Fibroblast of skin of right quadriceps (primary cell): ENCODE measurements at places on chromosomes 7 and 10.

DNA sequence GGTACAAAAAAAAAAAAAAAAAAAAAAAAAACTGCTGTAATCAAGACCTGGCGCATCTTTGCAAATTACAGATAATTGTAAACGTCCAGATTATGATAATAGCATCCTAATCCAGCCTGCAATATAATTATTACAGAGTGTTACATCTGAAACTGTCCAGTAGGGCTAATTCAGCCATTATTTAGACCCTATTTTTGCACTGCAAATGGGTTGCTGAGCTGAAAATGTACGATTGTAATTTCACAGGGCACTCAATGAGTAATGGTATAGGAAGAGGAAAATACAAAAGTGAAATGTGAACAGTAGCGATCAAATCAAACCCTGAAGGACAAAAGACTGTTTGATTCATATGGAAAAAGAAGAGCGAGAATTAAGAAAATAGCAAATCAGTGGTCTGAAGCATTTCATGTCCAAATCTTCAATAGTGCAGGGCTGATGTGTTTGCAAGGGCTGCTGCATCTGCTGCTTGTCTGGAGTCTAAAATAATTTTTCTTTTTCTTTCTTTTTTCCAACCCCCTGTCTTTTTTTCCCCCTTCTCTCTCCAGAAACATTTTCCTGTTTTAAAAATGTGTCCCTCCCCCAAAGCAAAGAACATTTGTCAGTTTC is 8.9 kb downstream of the DLX6 start:
- DNase-seq = no peak

- no peak for DNase-seq
These were observed 77.4 kb downstream of the RNLS start for GRCh38 chr10:88505680-88506215.

- DNase-seq = no peak
These were observed 51.7 kb upstream of the IFRD1 start for GRCh38 chr7:112398534-112398933.

- no peak for DNase-seq
These were observed 221.5 kb upstream of the FOXK1 start for GRCh38 chr7:4460597-4460996.

- no peak for DNase-seq
These were observed 66.5 kb downstream of the AFAP1L2 start for GRCh38 chr10:114337510-114338462.

- DNase-seq = no peak
These were observed 38.5 kb upstream of the ITPRID1 start for GRCh38 chr7:31475368-31475767.

DNA sequence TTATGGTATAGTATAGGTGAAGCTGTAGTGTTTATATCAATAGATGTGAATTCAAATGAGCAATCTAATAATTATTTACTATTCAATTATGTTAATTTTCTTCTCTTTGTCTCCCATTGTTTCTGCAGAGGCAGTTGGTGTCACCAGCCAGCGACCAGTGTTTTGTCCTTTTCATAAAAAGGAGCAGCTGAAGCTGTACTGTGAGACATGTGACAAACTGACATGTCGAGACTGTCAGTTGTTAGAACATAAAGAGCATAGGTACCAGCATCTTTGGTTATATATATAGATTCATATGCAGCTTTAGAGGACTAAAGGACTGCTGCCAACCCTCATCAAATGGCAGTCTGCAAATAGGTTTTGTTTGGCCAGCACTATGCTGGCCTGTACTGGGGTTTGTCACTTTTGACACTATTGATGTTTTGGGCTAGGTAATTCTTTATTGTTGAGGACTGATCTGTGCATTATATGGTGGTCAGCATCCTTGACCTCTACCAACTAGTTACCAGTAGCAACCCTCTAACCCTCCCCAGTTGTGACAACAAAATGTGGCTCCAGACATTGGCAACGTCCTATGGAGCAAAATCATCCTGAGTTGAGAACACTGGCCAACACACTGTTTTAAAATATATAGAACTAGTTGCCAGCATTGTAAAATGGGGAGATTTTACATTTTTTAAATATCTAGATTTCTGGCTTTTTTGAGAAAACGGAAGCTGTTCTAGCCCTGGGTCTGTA is 59.2 kb downstream of the TRIM24 start:
- no peak for DNase-seq

DNA sequence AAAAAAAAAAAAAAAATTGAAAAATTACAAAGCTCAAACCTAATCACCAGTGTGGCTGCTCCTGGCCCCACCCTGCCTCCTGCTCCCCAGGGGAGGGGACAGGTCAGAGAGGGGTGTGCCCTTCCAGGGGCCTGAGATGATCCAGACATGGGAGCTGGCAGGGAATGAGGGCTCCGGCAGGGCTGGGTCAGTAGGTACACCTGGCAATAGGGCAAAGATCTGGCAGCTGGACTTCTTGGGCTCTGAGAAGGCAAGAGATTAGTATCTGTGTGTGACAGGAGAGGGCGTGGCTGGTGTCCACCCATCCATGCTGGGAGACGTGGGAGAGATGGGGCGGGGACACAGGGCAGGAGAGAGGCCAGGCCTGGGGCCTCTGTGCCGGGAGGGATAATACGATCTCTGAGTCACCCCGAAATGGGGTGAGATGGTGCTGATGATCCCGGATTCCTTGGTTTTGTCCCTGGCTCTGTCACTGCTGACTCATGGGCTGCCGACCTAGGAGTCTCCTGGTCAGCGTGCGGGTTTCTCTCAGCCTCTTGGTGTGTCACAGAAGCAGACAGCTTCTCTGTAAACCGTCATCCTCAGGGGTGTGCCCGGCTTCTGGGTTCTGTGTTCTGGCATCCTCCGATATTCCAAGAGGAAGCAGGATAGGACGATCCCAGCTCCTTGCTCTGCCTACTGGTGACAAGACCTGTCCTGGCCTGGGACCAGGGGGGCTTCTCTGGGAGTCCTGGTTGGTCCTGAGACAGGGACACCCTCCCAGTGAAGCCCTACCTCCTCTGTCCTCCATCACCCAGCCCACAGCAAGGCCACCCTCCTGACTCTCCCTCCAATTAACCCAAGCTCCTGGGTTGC is 8.2 kb upstream of the CLDN4 start:
- peak; percentile 92 for DNase-seq

DNA sequence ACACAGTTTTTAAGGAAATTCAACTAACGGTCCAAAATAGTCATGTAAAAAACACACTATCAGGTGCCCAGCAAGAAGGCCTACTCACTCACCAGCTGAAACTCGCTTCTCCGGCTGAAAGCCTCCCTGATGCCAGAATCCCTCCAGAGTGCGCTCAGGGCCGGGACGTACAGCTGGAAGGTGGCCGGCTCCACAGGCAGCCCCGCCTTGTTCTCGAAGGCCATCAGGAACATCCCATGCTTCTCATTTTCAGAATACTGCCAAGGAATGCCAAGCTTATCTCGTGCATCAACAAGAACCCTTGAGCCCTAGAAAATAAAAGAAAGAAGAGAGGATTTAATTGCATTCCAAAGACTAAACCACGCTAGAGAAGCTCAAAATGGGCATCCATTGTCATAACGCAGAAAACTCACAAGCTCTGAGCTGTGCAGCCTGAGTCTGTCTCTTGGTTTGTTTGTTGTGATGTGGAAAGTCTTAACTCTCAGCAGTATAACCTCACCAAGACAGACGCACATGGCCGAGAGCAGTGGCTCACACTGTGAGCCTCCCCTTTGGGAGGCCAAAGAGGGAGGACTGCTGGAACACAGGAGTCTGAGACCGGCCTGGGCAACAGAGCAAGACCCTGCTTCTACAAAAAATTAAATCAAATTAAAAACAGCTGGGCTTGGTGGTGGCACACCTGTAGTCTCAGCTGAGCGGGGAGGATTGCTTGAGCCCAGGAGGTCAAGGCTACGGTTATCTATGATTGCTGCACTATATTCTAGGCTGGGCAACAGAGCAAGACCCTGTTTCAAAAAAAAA is 49.1 kb downstream of the GNA12 start:
- no peak for DNase-seq

- DNase-seq = peak; percentile 7
These were observed 47.2 kb downstream of the KIF11 start for GRCh38 chr10:92640107-92640506.

DNA sequence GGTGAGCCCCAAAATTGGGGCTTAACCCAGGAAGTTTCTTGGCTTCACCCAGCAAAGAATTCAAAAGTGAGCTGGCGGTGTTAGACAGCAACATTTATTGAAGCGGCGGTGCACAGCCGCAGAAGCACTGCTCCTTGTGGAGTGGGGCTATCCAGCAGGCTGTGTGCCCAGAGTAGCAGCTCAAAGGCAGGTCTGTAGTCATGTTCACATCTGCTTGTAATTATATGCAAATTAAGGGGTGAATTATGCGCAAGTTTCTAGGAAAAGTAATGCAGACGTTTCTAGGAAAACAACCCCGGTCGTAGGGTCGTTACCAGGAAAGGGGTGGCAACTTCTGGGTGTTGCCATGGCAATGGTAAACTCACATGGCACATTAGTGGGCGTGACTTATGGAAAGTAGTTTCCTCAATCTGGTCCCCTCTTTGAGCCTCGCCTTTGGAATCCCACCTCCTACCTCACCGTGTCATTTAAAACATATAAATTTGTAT is 13.7 kb upstream of the KBTBD2 start:
- peak; percentile 96 for DNase-seq

GRCh38 chr7:109246330-109247077 is 676.8 kb downstream of the DNAJB9 start:
- DNase-seq = peak; percentile 49

- peak; percentile 83 for DNase-seq
These were observed 81.7 kb downstream of the DLG5 start for GRCh38 chr10:77844713-77845445.

- peak; percentile 91 for DNase-seq
These were observed 75.1 kb downstream of the DGKI start for GRCh38 chr7:137771679-137772078.

DNA sequence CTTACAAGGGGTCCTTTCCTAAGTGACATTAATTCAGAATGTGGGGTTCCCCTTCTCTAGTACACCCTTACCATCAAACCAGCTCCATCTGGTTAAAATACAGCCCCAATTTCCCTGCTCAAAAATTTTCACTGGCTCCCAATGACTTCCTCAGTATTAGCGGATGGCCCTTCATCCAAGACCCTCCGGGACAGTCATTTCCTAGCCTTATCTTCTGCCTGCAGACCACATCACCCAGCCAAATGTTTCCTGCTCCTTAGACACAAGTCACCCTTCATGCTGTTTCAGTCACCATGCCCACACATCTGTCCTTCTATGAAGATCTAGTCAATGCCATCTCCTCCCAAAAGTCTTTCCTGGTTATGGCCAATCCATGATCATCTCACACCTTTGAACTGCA is 45.2 kb downstream of the PARD3 start:
- no peak for DNase-seq

- no peak for DNase-seq
These were observed 1.4 kb downstream of the CHAT start for GRCh38 chr10:49615213-49615612.

DNA sequence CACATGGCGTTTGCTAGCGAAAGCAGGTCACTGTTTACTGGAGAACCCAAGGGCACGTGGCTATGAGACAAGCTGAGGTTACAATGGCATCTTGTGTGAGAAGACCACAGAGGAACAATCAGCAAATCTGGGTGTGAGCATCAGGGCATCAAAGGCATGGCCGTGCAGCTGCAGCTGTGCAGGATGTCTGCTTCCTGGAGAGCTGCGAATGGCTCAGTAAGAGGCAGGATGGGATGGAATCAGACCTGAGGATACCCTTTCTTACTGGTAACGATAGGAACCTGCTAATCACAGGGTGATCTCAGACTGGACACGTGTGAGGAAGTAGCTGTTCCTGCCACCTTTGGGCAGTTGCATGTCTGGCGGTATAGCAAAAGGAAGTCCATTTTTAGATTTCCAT is 119.5 kb downstream of the RNF216 start:
- no peak for DNase-seq

DNA sequence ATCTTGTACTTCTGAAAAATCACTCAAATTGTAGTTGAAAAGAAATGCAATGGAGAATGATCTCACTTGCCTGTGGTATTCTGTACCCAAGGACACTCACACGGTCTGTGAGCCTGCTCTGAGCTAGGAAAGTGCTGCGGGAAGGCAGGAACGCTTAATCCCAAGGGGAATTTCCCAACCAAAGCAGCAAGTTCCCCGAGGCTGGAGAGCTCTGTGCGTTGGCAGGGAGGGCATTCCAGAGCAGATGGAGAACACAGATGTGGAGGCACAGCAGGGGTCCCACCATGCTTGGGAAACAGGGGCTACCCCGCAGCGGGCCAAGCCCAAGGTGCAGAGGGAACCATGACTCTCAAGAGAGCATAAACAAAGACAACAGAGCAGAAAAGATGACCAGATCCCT is 13.6 kb downstream of the SVIL start:
- DNase-seq = peak; percentile 65

- DNase-seq = no peak
These were observed 554.3 kb upstream of the MGMT start for GRCh38 chr10:128912568-128913311.

GRCh38 chr10:20105931-20106330 is 289.7 kb downstream of the PLXDC2 start:
- peak; percentile 72 for DNase-seq

DNA sequence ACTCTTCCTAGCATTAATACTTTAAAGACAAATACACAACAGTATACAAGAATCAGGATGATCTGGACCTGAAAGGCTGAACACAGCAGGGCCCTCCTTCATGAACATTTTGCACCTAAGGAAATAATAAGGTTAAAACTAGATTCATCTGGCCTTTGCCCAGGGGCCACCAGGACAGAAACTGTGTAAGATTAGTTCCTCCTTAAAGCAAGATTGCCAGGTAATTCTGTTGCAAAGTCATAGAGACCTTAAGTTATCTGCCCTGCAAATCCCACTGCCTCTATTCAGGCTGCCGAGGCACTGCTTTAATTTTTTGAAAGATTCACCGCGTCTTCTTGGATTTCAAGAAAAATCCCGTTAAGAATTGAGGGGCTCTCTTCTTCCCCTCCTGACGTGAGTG is 1.6 kb upstream of the KIAA1217 start:
- no peak for DNase-seq

DNA sequence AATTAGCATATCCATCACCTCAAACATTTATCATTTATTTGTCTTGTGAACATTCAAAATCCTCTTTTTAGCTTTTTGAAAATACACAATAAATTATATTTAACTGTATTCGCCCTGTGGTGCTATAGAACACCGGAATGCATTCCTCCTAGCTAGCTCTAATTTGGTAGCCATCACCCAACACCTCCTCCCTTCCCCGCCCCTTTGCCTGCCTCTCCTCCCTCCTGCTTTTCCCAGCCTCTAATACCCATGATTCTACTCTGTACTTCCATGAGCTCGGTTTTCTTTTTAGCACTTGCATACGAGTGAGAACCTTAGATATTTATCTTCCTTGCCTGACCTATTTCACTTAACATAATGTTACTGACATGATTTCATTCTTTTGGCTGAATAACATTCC is 80.1 kb downstream of the ANKRD26 start:
- no peak for DNase-seq

DNA sequence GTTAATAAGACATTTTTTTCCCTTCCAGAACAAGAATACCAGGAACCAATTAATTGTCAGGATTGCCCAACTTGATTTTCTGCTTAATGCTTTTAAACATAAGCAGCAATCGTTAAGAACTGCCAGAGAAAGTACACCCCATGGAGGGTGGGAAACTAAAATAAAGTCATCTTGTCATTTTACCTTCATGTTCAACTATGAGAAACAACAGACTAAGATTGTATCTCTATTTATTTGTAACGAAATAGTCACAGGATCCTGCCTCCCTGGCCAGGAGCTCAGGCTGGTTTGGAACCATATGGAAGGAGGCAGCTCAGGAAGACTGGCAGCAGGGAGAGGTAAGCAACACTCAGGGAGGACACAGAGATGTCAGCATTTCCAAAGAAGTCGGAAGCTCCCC is 129.6 kb downstream of the TNS3 start:
- DNase-seq = no peak
